ENCODE measurements at places on chromosomes 6 and 20. TPM values are rescaled to one million over a fixed set of nuclear protein-coding genes. Genes with fewer than 3 reads are reported as not detected.

DNA sequence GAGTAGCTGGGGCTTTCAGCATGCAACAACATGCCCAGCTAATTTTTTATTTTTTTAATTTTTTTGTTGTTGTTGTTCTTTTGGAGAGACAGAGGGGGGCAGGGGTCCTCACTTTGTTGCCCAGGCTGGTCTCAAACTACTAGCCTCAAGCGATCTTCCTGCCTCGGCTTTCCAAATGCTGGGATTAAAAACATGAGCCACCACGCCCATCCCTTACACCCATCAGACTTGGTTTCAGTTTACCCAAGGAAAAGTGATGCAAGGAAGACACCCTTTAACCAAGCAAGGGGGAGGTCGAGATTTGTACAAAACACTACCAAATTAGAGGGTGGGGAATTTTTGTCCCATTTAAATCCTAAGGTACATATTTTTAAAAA, 210.1 kb downstream of the ARHGAP18 start:
- DNase-seq: no peak

E2F1 gene
- total RNA-seq: 30.9 TPM

GRM1 gene
- not detected for total RNA-seq

DNA sequence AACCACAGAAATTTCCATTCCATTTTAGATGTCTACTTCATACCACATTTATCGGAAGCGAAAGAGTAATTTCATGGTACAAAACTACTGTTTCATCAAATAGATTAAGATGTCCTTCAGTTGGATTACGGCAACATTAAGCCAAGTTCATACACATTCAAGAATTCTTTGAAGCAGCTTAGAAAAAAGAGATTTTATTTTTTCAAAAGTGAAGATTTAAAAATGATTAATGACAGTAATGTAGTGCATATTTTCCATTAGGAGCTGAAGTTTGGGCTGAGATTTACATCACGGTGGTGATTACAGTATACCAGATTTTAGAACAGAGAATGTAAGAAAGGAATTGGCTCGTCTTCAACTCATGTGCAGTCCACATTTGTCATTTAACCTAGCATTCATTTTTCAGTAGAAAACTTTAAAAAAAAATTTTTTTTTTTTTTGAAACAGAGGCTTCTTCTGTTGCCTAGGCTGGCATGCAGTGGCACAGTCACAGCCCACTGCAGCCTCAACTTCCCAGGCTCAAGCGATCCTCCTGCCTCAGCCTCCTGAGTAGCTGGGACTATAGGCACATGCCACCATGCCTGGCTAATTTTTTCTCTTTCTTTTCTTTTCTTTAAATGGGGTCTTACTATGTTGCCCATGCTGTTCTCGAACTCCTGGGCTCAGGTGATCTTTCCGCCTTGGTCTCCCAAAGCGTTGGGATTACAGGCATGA, 1.9 kb downstream of the SYNJ2 start:
- DNase-seq: no peak

GRCh38 chr6:78300885-78301284, 566.5 kb upstream of the IRAK1BP1 start:
- DNase-seq: no peak

MLIP gene
- 0.59 TPM for total RNA-seq

DNA sequence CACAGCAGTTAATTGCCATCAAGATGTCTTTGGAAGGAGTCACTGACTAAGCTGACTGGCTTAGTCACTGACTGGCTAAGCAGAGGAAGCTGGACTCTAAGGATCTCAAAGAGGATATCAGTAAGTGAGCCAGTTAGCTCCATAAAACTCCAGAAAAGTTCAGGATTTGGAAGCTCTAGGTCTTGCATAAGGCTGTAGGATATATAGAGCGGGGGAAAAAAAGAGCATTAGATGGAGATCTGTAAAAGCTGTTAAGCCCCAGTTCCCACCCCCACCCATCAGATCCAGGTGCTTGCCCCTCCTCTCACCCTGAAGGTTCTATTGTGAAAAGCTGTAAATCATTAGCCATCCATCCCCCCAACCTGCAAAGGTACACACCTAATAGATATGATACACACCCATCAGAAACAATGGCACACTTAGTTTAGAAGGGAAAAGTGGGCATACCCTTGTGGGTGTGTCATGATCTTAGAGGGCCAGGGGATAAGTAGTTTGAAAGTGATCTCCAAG, 32.2 kb downstream of the CARMIL1 start:
- peak; percentile 60 for DNase-seq

GRCh38 chr20:50226093-50226974, 35.7 kb downstream of the CEBPB start:
- DNase-seq: no peak

DNA sequence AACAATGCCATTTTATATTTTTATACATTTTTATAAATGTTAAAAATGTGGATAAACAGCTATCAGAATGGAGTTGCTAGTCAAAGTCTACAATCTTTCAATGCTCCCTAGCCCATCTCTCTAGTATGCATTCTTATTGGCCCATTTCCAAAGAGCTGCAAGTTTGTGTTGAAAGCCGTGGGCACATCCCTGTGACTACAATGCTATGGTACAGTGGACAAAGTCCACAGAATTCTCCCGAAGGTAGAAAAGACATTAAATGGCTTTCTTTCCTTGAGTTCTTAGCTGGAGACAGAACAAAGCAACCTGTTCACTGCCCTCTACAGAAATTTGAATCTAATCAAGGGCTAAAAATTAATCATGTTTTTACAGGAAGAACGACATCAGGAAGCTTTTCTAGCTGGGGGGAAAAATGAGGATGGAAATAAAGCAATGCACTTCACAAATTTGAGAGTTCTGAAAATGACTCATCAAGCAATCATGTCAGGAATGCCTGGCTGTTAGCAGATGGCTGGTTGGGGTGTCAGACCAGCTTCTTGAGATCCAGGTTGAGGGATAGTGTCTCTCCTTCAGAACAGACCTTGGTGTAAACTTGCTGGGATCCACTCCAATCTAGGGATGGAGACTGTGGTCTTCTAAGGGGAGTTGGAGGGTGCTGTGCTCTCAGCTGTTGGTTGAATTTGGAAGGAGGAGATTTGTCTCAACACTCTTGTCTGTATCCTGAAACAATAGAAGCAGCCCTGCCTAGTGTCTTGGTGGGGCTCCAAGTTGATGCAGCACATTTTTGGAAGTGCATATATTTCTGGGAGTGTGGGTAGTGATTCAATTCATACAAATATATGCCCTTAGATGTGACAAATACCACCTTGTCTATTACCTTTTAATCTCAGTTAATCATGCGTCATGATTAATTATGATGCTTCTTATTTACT, 143.4 kb upstream of the PHACTR1 start:
- no peak for DNase-seq

HLA-DMB gene
- total RNA-seq: 3.3 TPM

- no peak for DNase-seq
These were observed 2.2 kb downstream of the HIVEP2 start for GRCh38 chr6:142942805-142943227.

DNA sequence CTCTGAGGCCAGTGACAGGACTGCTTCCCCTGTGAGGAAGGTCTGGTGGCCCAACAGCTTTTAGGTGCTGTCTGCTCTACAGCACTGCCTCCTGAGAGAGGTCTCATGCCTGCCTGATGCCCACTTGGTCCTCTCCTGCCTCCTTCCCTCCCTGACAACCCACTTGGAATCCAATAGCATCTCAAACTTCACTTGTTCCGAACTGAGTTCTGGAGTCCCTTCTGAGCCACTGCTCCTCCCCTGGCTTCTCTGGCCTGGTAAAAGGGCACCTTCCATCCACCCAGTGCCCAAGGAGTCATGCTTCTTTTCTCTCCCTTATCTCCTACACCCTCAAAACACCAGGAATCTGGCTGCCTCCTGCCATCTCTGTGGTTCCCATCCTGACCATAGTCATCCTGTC, 1.9 kb downstream of the MAVS start:
- DNase-seq: no peak

DNA sequence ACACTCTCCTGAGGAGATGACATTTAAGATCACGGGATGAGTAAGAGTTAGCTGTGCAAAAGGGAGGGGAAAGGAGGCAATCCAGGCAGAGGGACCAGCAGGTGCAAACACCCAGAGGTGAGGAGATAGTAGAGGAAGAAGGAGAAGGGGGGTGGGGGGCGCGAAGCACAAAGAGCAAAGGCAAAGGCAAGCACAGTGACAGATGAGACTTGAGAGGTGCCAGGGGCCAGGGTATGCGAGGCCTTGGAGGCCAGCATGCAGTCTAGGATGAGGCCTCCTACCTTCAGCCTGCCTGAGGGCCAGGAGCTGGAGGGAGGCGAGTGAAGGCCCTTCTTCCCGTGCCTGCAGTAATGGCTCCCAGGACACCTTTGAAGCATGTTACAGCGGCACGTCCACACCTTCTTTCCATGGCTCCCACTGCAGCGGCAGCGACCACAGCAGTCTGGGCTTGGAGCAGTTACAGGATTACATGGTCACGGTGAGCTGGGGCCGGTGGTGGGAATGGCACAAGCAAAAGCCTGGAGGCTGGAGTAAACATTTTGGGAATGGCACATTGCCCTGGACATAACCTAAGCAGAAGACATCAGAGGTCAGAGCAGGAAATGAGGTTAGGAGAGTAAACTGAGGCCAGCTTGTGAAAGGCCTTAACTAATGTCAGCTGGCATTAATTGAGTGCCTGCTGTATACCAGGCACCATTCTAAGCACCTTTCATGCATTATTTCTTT, 18.6 kb downstream of the CCM2L start:
- DNase-seq: no peak

DNA sequence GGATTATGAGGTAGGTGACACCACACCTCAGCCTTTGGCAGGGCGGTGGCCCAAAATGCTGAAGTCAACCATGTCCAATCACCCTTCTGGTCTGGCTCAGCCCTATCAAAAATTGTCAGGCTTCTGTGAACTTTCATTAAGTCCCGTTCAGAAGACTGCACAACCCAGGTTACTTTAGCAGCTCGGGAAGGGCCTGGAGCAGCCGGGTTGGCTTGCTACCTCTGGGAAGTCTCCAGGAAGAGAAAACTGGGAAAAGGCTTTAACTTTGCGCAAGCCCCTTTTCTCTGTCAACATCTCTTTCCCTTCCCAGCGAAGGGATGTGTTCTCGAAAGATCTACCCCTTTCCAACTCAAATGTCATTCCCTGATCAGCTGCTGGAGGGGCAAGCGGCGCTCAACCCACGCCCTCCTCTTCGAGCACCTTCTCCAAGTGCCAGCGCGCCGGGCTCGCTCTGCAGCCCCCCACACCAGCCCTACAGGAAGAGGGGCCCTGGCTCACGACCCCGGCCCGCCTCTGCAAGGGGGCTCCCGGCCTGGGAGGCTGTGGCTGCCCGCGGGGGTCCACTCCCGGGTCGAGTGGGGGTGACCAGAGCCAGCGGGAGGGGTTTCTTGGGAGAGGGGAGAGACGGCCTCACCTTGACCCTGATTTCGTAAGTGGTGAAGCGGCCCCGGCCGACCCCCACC, 573 bp downstream of the SNX3 start:
- peak; percentile 16 for DNase-seq

ESF1 gene
- total RNA-seq: 25.4 TPM

GRCh38 chr6:149134511-149134933, 183.0 kb upstream of the TAB2 start:
- DNase-seq: no peak

PGC gene
- total RNA-seq: 1.2 TPM

DNA sequence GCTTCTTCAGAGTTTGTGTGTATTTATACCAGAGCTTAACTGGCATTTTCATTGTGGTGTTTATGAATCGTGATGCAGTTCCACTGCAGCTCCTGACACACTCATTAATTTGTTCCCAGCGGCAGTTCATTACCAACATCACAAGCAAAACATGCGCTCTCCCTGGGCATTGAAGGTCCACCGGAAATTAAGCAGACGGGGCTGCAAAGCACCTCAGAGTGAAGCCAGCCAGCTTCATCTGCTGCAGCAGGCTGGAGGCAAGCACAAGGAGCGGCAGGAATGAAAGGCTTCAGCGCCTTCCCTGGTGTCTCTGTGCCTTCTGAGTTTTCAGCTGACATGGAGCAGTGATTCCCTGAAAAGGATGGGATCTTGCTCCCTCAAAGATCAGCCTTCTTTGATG, 246.0 kb upstream of the SPTLC3 start:
- no peak for DNase-seq

DNA sequence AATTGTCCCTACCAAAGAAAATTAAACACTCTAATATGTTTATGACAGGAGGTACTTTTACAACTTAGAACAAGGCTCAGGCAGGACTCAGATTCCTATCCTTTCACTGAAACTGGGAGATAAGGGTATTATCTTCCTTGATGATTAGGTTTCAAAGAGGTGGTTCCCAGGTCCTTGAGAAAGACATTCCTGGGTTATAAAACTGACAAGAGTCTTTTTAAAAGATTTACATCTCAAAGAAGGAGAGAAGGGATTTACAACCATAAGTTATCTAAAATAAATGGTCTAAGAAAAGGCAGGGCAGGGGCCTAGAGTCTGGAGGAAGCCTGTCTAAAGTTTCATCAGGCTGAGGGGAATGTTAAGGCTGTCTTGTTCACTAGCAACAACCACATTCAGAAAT, 1492.5 kb downstream of the HACE1 start:
- no peak for DNase-seq

DNA sequence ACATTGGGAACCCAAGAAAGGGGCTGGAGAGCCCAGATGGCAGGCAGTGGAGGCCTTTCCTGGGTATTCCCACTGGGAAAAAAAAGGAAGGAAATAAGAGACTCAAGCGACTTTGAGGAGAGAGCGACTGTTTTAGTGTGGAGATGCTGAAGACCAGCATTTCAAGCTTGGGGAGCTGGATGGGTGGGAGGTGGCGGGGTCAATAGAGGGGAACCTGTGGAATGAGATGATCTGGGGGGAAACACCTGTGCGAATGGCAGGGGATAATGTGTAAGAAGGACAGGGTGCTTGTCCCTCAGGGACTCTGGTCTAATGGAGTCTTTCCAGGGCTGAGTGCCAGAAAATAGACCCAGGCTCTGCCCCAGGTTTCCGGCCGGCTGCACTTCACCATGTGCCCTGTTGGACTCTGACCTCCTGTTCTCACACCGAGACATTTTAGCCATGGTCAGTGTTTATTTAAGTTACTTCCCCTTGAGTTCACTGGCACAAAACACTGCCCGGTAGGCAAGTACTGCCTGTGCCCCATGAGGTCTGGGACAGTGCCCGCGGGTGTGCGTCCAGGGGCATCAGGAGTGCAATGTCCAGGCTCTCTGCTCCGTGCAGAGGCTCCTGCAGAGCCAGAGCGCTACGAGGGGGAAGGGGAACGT, 50.4 kb upstream of the NKX2-2 start:
- no peak for DNase-seq

Measured in HCT116 (cell line).